CD4-positive, alpha-beta T cell treated with Interleukin-1 beta for 1 hour (primary cell): ENCODE measurements at places on chromosomes 1 and 21.

DNA sequence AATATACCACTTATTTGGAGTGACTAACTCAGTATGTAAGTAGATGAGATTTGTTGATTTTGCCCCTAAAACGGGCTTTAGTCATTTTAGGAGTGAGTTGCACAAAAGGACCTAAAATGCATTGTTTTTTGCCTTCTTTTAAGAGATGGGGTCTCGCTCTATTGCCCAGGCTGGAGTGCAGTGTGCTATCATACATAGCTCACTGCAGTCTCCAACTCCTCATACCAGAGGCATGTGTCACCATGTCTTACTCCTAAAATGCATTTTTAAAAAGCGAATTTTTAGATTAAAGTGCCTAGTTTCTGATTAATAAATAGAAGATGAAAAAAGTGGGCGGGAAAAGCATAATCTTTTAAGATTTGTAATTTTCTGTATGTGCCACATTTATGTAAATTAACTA is 11.5 kb upstream of the NEXN start:
- no peak for DNase-seq

GRCh38 chr1:18112611-18113010 is 5.0 kb downstream of the IGSF21 start:
- no peak for DNase-seq

DNA sequence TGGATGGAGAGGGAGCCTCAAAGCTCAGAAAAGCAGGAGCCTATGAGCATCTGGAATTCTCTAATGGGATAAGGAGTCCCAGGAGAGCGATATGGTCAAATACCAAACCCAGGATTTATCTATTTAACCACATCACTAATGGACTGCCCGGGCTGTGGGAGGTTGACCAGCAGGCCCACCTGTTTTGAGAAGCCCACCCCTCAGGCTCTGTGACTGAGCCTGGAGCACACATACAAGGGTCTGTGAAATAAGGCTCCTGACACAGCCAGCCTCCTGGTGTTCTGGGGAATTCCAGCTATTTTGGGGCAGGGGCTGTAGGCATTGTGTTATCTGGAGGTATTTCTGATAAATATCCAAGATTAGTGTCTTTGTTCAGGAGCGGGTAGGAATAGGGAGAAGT is 132.0 kb upstream of the C1orf21 start:
- DNase-seq = no peak

- no peak for DNase-seq
Measured at GRCh38 chr1:245481261-245481660, 326.5 kb downstream of the KIF26B start.

GRCh38 chr1:2113620-2114135 is 63.5 kb downstream of the PRKCZ start:
- no peak for DNase-seq

GRCh38 chr1:204213668-204214662 is at the start of gene GOLT1A:
Gene GOLT1A, minus strand, starts transcription at chr1:204213988. Its CDS starts 82 bp downstream, at chr1:204213906.
- peak; percentile 37 for DNase-seq

DNA sequence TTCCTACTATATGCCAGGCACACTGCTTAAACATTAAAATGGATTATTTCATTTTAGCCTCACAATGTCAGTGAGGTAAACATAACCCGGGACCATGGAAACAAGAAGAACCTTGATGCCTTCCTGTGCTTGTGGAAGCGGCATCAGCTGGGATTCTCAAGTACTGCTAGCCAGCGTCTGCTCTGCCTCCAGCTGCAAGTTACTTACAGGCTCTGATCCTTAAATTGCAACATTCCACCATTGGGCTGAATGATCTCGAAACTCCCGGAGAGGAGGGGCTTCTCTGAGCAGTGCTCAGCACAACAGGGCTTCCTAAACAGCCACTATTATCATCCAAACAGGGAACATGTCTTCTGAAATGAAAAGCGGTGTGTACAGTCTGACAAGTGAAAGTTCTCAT is 6.7 kb upstream of the MAN1C1 start:
- DNase-seq = no peak

- no peak for DNase-seq
Measured at GRCh38 chr1:155134322-155134721, 1.3 kb upstream of the SLC50A1 start.

DNA sequence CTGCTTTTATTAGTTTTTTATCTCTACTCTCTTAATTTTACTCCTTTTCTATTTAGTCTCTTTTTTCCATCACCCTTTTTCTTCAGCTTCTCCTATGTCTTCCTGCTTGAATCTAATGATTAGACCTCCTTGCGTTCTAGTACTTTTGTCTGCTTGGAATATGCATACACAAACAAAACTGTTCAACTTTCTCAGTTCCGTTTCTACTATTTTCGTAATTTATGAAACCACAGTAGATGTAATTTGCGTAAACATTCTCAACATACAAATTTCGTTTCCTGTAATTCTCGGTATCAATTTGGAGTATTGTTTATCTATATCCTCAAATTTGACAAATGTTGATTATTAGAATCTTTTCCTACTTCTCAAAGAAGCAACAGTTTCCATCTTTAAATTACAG is 772.5 kb downstream of the USP25 start:
- DNase-seq = no peak

DNA sequence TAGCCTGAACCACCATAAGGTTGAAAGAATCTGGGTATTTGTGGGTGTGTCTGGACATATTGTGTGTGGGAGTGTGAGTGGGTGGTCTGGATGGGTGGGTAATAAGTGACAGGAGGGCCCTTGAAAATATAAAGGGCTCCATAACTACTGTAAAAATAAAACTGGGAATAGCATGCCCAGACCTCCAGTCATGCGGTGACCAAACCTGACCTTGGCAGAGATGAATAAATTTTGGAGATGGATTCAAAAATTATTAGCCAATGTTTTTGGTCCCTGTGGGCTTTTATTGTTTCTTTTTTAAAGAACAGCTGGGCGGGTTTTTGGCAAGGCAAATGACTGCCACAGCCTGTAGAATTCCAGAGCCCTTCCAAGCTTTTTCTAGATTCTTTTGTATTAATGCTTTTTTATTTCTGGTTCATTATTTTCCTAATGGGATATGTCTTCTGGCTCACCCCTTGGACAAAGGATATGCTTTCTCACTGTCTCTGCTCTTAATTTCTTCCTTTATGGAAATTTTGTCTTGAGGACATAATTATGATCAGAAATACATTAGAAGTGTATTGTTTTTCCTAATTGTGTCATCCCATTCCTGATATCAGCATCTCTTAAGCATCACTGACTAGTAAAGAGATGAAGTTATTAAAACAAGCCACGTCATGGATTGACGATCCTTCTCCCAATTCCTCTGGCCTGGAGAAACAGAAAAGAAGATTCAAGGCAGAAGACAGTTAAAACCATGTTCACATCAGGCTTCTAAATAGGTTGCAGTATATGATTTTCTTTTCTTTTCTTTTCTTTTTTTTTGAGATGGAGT is 69.5 kb downstream of the NTMT2 start:
- DNase-seq = no peak

- no peak for DNase-seq
Measured at GRCh38 chr1:18940303-18941020, 16.0 kb downstream of the IFFO2 start.

GRCh38 chr1:76640092-76640491 is 227.2 kb upstream of the ST6GALNAC5 start:
- no peak for DNase-seq

DNA sequence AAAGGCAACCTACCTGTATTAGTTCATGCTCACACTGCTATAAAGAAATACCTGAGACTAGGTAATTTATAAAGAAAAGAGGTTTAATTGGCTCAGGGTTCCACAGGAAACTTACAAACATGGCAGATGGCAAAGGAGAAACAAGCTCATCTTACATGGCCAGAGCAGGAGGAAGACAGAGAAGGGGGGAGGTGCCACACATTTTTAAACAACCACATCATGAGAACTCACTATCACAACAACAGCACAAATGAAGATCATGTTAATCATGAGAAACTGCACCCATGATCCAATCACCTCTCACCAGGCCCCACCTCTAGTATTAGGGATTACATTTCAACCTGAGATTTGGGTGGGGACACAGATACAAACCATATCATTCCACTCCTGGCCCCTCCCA is 90.6 kb upstream of the KCTD3 start:
- no peak for DNase-seq

DNA sequence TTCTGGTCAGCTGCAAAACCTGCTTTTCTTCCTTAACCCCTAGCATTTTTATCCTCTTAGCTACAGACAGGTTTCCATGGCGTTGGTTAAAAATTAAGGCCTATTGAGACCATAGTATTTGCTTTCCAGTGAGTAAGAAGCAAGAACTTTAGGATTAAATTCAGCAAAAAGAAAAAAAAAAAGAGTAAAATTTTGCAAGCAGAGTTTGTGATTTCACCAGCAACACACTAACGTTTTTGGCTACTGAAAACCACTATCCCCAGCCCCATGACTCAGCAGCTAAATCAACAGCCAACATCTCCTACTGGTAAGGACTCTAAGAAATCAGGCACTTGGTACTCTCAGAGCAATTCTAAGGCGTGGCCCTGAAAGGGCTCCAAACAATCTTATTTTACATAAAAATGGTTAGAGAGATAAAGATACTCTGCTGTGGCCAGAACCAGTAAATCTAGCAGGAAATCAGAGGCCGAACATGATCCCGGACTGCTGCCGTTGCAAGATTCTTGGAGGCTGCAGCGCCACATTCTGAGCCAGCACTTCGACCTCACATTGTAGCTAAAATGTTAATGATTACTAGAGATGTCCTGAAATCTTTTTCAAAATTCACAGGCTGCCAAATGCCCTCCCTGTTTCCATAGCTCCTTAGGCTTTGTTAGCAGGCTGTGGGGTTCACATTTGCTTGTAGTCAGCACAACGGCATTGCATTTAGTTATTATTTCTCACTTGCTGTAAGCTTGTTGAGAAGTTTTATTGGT is 1.6 kb upstream of the ENO1 start:
- no peak for DNase-seq

DNA sequence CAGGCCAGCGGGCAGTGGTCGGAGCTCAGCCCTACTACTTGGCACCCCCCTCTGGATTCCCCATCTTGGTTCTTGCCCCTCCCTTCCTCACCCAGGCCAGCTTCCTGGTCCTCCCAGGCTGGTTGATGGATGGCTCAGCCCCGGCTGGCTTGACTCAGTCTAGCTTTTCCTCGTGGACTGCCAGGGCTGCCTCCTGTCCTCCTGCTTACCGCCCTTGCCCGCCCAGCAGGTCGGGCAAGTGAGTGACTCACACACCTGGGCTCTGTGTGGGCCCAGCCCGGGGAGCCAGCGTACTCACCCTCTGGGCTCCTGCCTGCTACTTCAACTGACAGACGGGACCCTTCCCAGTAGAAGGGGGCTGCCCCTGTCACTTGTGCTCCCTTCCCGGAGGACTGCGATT is 19.5 kb upstream of the ARHGEF10L start:
- no peak for DNase-seq

DNA sequence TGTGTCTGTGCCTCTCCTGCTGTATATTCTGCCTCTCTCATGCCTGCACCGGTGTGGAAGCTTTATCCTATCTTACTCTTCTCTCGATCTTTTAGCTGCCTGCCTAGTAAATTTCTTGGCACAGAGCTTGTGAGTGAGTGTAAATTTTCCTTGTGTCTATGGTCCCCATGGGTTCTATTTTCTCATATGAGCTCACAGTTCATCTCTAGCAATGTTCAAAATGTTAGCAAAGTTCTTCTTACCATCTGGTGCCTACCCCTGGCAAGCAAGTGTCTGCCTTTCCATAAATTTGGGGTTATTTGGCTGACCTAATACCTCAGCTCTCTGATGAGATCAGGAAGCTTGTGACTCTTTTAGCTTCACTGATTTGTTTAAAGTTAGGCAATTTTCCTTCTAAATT is 572.1 kb upstream of the BRINP3 start:
- no peak for DNase-seq

- DNase-seq = no peak
Measured at GRCh38 chr1:55095095-55095494, 55.7 kb downstream of the PCSK9 start.
